Jurkat, Clone E6-1 (cell line): ENCODE measurements at places on chromosomes 5 and 9.

DNA sequence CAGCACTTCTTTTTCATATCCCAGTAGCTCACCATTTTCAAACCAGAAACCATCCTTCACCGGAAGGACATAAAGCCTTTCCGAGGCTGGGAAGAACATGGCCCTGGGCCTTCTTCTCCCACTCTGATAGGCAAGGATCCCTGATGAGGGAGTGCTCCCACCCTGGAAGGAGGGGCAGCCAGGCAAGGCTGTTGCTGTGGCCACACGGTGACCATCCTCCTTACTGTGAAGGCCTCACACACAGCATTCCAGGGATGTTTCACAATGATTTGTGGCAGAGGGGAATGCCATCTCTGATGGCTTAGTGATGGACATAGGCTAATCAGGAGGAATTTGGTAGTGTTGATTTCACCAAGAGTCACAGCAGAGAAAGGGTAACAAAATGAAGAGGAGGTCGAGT, 130.7 kb downstream of the ADAMTS12 start:
- no peak for DNase-seq

GRCh38 chr5:99104538-99105132, 175.8 kb upstream of the CHD1 start:
- peak; percentile 25 for DNase-seq

- DNase-seq = no peak
Observed at GRCh38 chr5:173637340-173637739, 20.9 kb upstream of the BOD1 start.

GRCh38 chr5:13992795-13993194, 48.3 kb upstream of the DNAH5 start:
- no peak for DNase-seq

- no peak for DNase-seq
Observed at GRCh38 chr5:6076341-6077239, 301.8 kb downstream of the MED10 start.

GRCh38 chr9:126456441-126457174, 130.0 kb downstream of the MVB12B start:
- no peak for DNase-seq

- DNase-seq = no peak
Observed at GRCh38 chr5:32794086-32794485, 83.0 kb downstream of the NPR3 start.
